ENCODE measurements at places on chromosomes 2 and 18.
A peak's percentile ranks its signal among the peaks of the same experiment; 100 is the strongest.

DNA sequence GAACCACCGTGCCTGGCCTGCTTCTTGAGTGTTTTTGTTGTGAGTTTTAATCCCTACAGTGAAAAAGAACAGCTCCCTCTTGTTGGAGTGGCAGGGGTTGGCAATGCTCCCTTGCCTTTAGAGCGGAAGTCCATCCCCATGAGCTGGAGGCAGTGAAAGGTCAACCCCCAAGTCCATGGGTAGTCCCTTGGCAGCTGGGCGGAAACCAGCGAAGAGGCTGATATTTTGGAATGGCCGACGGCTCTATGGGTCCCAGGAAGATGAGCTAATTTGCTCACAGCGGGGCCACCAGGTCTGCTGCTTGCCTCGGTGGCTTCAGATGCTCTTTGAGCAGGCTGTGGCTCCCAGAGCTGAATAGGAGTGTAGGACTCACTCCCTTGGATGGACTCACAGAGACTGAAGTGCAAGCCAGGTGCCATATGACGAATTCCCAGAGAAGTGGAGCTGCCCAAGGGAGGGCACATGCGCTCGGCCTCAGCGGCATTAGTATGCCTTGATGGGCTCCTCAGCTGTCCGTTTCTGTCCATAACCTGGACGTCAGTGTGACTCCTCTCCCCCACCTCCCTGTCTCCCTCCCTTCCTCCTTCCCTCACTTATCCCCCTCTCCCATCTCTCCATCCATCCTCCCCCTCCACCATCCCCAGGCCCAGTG, 25.4 kb upstream of the RHOB start:
- no peak for DNase-seq

- DNase-seq: no peak
These were observed 1329.5 kb upstream of the ZEB2 start for GRCh38 chr2:145849466-145849865.

GRCh38 chr2:217160978-217161973, 301.4 kb upstream of the TNP1 start:
- no peak for DNase-seq

DNA sequence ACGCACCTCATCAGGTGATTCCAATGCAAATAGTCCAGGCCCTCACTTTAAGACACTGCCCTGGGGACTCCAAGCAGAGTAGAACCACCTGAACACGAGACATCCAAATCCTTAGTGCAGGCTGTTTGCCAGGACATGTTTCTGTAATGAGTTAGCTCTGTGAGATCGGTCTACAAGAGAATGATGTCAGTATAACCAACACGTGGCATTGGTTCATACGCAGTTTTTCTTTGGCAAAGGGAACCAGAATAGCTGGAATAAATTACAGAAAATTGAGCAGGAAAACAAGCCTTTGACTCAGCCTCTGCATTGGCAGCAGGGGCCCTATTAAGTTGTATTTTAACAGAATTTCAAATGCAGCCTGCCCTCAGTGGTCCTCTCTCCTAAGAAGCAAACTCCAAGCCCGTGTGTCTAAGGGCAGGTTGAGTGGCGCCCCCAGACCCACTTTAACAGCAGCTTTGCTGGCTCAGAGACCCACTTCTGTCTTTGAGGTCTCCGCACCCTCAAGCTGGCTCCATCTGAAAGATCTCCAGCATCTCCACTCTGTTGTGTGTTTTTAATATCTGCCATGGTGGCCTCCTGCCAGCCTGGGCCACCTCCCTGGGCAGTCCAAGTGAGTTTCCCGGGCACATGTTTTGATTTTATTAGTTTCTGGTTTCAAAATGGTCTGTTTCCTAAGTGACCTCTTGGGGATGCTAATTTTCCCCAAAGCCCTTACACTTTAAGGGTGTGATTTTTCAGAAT, 61.3 kb downstream of the ALPK2 start:
- DNase-seq: no peak

DNA sequence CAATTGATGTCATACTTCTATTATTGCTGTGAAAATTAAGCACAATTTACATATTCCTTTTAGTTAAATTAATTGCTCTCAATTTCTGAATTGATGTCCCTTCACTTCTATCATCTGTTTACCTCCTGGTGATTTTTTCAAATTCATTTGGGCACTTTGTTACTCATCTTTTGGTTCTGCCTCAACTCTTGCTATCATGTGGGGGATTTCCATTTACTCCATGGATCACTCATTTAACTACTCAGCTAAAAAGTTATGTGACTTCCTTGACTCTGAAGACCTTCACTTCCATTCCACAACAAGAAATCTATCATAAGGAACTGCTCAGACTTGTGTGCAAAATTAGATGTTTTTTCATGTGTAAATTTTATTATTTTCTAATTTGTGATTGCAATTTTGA, 126.2 kb downstream of the EHBP1 start:
- no peak for DNase-seq

DNA sequence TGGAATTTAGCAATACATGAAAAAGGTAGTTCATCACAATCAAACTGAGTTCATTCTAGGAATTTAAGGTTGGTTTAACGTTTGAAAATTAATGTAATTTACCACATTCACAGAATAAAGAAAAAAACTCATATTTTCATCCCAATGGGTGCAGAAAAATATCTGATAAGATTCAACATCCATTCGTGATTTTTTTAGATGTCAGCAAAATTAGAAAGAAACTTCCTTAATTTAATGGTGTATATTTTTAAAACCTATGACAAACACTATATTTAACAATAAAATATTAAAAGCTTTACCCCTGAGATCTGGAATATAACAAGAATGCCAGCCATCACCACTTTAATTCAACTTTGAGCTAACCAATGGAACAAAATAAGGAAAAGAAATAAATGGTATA, 208.7 kb upstream of the CHAC2 start:
- DNase-seq: no peak

DNA sequence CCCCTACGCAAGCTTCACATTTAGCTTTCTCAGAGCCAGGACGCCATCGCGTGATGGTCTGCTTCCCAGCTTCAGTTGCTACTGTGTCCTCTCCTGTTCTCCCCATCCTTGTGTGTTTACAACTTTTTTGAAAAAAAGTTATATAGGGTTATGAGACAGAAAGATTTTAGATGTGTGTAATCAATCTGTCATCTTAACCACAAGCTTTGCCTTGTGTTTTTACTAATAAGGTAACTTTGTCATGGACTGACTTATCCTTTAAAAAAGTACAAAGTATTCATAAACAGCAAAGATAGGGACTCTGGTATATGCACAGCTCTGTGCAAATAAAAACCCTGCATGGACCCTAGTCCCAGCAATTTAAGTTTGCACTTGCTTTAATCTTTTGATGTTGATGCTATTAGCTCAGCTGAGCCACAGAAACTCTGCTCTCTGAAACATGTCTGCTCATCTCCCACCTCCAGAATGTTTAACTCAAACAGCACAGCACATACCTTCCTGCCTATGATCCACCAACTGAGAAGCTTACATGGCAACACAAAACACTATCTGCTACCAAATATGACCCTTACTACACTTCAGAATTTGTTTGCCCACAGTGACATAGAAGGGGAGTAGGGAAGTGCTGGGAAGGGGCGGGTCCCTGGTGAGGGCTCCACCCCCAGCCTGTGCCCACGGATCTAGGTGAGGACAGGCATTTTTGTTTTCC, 42.7 kb downstream of the SAP130 start:
- DNase-seq: no peak

- DNase-seq: no peak
These were observed 153.9 kb downstream of the RNF144A start for GRCh38 chr2:7071154-7071553.

GRCh38 chr2:179021258-179021657, 28.7 kb downstream of the CCDC141 start:
- no peak for DNase-seq

DNA sequence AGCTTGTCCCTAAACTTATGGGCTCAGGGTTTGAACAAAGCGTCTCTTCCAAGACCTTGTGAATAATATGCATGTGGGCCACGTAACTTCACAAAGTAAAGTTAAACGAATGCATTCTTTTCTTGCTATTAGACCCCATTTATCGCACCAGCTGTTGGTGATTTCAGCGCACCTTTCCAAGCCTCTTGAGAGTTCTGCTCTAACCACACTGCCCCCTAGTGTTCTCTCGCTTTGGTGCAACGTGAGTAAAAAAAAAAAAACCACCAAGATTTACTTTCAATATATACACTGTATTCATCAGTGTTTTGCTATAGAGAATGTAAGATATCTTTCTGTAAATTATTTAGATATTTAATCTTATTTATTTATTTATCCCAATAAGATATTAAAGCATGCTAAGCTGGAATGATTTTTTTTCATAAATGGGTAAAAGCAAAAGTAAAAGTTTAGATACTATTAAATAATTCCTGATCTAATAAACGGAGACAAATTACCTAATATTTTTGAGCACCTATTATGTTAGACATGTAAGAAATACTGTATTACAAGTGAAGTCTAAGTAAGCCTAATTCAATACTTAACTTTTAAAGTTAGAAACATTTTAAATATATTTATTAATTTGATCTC, 459.5 kb downstream of the DLGAP1 start:
- DNase-seq: peak; percentile 71

DNA sequence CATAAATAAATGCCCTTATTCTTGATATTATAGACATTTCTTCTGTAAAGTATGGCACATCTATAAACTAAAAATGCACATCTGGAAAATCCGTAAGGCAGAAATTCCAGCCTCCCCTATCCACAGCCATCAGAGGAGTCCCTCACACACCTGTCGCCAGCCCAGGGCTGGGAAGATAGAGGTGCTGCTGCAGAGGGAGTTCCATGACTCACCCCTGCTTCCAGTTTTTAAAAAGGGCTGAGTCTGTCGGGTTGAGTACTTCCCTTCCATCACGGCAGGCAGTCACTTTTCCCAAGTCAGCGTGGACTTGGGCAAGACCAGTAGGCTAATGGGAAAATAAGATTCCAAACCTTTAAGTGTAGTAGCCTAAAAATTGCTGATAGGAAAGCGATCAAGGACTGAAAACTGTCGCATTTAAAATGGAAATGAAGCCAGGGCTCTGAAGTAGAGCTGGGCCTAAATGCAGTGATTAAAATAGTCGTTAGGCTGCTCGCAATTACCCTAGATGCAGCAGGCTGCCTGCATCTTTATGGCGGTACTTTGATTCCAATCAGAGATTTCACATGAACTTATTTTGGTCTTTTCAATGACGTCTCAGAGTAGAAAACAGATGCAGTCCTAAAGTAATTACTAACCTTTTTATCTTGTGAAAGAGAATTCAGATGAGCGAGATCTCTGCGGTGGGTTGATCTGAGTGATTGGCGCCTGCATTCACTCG, 280.5 kb downstream of the AGAP1 start:
- DNase-seq: no peak

GRCh38 chr2:207203056-207203455, 37.3 kb upstream of the KLF7 start:
- no peak for DNase-seq

DNA sequence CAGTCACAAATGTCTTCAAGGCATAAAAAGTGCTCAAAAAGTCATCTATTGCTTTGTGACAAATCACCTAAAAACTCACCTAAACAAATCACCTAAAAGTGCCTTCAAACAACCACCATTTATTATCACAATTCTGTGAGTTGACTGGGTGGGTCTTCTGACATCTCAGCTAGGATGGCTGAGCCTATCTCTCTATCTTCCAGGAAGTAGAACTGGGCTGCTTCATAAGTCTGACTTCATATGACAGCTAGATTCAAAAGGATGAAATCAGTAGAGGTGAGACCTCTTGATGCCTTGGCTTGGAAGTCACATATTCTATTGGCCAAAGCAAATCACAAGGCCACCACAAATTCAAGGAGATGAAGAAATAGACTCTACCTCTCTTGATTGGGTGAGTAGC, 199.2 kb upstream of the SLC39A10 start:
- no peak for DNase-seq

DNA sequence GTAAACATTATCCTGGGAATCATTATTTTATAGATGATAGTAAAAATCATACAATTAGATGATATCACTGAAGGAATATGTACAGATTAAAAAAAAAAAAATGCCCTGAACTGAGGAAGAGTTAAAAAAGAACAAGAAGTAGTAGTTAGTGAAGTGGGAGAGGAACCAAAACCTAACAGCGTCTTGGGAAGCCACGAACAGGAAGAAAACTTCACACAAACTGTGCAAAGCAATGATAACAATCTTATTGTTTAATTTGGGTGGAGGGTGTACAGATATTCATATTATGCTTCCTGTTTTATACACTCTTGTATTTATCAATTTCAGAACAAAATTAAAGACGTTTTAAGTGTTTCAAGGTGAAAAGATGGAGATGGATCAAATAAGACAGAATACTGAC, 3.5 kb downstream of the HEATR5B start:
- DNase-seq: no peak

DNA sequence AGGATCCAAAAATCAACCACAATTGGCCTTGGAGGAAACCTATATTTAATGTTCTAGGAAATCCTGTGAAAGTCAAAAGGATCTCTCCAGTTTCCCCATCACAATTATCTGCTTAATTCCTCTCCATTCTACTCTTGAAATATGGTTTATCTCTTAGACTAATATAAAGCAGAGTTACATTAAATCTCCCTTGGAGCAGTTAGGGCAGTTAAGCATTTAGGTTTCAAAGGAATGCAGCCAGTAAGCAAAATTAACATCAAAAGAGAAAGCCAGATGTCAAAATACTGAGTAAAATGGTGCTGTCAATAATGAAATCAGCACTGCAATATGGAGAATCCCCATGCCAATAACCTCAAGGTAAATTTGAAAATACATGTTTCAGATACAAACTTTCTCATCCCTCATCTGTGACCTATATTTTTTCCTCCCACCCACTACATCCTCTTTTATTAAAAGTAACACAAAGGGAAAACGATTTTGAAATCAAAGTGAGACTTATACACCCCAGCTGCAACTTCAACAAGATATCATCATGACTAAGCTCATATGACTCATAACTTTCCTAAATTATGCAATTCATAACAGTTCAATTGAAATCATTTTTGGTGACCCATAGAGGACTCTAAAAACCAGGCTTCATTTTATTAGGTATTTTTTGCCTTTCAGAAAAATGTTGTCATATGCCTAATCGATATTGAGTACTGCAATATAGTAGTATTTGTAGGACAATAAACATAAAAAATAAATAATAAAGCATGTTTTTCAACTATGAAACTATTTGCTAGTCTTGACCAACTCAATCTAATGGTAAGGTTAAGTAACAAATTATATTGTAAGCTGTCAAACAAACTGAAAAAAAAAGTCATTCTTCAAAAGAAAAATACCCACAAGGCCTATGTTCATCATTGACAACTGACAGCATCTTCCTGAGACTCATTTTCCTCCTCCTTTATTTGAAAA, 3.1 kb downstream of the ADAM17 start:
- DNase-seq: no peak

DNA sequence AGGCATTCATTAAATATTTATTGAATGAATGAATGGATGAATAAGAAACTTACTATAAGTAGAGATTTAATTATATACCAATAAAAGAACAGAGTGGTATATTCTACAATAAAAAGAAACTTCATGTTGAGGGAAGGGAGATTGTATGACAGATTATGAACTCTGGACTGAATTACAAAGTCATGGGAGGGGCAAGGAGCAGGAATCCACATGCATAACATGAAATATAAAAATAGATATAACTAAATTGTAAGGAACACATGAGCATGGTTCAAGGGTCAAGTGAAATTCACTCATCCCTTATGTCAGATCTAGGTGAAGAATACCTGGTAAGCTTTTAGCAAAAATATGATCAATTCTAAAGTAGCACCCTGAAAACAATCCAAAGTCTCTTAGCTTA, 27.1 kb upstream of the TLK1 start:
- DNase-seq: no peak

- DNase-seq: no peak
These were observed 193.4 kb upstream of the RMP24 start for GRCh38 chr18:35778850-35779627.
